ENCODE measurements at places on chromosomes 2 and 18.
A peak's percentile ranks its signal among the peaks of the same experiment; 100 is the strongest.

DNA sequence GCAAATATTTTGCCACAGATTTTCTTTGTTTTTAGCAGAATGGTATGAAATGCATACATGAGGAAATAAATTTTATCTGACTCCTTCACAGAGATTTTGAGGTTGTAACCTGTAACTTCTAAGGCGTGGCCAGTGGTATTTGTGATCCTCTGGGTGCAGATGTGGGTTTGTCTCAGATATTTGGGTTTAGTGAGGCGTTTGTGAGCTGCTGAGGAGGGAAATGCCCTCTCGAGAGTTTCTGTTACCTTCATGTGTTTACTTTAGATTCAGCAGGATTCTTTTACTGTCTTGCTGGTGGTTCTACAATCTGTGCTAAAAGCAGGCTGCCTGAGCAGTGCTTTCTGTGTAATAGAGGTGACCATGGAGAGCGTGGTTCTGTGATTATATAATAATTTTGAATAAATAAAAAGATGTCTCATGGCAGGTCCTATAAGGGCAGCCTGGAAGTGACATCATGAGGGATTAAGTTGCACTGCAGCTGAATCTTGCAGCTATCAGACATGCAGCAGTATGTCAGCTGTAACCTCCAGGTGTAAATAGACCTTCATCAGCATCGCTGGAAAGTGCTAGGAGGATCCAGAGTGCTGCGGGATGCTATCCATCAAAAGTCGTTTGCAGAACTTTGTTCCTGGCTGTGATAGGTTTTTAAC lies 34.1 kb downstream of the TANC1 start:
- no peak for DNase-seq

DNA sequence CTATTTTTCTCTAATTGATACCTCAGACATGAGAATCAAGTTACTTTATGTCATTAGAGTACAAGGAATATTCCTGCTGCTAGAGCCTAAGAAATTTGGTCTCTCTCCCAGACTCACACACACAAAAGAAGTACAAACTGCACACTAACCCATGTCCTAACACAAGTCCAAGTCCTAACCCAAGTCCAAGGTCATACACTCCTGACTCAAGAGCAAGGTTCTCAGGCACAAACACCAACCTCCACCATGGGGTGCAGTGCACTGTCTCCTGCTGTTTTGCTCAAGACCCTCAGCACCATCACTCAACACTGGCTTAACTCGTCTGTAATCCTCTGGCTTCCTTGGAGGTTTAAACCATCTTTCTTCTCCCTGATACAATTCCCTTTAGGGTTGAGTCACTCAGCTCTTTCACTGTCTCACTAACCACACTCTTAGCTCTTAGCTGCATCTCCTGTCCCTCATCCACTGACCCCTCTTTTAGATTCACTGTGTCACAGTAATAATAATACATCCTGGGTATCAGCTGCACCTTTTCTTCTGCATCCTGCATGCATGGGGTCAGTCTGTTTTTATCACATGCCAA lies 129.8 kb downstream of the BCL2L11 start:
- no peak for DNase-seq

DNA sequence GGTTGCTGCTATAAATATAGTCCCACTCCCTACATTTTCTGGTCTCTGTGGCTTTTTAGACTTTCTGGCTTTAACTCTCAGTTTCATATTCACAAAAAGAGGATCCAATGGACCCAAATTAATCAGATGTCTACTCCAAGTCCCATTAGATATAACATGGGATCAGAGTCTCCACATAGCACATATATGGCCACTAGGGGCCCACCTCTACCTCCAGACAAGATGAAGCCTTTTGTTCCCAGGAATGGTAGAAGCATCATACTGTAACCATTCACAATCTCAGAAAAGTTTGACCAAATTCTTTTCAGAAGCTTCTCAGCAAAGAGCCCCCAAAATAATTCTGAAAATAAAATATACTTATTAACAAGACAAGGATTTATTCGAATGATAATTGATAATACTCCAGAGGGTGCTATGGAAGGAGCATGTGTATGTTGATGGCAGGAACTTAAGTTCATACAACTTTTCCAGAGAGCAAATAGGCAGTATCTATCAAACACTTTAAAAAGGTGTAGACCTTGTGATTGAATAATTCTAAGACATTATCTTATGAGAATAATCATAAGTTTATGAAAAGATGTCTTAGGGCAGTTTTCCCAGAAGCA lies 382.3 kb upstream of the CRIM1 start:
- no peak for DNase-seq

DNA sequence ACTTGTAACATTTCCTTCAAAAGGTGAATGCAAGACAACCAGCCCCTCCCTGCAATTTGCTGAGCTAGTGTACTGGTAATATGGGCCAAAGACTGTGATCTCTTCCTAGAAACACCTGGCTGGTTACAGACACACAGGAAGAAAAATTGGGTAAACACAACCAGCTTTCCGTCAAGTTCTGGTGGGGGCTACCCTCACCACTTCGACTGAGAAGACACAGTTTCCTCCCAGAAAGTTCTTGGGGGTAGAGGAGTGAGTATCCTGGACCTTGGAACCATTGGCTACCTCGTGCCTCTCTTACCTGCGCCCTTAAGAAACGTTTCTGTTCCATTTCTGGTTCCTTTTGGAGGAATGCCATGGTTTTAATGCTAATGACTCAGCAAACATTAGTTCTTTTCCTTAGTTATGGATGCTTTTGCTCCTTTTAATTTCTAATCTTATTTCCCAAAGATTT lies 120.9 kb upstream of the DLX2 start:
- DNase-seq: peak; percentile 57

DNA sequence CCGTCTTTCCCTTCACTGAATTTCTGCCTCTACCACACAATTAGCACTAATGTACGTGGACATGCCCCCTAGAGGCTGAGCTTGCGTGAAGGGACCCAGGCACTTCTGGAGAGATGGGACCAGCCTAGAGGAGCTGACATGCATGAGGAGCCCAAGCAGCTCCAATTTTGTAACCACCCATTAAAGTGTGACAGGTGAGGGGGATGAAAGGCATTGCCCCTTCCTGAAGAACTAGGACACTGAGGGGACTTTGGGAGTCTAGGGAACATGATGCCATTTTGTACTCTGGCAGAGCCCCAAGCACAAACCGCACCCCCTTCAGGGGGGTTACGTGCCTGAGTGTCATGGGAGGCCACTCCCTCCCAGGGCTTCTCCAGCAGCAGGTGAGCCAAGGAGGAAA lies 63.6 kb downstream of the HNRNPLL start:
- DNase-seq: no peak

DNA sequence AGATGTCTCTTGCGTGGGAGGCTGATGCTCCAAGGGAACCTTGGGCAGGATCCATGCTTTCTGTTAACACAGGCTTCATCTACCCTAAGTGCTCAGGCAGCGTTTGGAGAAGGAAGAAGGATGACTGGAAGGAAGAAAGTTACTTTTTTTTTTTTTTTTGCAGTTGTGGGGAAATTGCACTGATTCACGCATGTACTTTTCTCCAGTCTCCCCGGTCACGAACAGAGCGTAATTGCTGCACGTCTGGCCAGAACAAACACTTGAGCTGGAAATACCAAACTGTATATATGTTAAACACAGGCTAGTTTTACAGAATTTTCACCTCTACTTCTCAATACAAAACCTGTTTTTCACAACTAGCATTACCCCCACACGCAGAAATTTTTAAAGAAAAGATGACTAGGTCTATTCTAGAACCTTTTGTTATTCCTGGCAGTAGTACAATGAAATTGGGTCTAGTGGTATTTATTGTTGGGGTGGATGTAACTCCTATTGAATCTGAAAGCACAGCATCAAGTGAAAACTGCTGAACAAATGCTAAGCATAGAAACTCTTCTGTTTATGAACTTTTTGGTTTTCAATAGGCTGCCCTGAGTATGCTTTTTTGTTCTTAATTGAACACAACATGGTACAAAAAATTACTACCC lies 9.3 kb upstream of the SCYGR5 start:
- no peak for DNase-seq

DNA sequence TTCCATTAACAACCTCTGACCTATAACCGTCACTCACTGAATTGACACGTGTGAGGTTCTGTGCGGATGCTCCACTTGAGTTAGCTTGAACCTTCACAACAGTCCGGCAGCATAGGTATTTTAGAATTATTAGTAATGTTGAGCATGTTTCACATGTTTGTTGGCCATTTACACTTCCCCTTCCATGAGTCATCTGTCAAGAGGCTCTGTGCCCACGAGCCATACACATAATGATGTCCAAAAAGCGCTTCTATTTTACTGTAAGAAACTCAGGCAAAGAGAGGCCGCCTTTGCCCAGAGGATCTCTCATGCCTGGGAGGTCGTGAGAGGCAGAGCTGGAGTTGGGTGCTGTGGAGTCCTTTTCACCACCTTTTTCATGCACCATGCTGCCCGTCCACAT lies 28.9 kb upstream of the TMEM214 start:
- DNase-seq: no peak

DNA sequence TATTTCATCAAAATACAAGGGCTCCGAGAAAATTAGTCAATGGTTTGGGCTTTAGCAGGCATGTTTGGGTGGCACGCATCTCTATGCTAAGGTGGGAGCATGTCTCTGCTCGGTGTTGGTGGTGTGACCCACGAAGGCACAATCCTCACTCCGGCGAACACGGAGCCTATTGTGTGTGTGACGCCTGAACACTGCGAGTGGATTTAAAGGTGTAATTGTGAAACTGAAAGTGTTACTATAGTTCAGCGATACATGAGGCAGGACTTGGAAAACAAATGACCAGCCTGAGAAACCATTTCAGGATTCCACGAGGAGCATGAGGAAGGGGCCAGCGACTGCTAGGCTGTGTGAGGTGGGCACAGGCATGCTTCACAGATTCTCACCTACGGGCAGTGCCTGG lies 41.7 kb upstream of the LDLRAD4 start:
- no peak for DNase-seq

DNA sequence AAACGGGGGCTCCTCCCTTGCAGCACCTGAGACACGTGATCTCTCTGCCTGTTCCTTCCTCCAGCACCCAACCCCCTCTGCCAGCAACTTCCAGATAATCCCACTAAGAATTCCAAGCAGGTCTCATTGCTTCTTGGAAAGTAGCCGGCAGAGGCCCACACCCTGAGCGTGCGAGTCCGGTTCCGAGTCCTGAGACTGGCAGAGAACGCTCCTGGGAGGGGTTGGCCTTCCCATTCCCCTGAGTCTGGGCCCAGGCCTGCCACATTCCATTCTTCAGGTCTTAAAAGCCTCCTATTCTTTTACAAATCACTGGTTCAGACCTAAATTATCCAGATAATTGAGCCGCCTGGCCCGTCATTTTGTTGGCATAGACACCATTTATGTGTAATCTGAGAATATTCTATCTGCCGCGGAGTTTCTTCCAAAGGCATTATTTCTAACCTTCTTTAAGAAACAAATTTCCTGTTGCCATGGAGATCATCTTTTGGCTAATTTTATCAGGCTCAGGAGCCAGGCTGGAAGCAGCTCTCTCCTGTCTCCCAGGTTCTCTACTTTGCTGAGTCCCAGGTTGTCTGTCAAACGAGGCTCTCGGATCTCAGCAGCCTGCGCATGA lies 165.4 kb downstream of the MYCN start:
- no peak for DNase-seq

- DNase-seq: no peak
These were observed 137.8 kb downstream of the ZAP70 start for GRCh38 chr2:97851172-97851571.

- DNase-seq: no peak
These were observed 238.3 kb upstream of the TRIB2 start for GRCh38 chr2:12478151-12479064.

DNA sequence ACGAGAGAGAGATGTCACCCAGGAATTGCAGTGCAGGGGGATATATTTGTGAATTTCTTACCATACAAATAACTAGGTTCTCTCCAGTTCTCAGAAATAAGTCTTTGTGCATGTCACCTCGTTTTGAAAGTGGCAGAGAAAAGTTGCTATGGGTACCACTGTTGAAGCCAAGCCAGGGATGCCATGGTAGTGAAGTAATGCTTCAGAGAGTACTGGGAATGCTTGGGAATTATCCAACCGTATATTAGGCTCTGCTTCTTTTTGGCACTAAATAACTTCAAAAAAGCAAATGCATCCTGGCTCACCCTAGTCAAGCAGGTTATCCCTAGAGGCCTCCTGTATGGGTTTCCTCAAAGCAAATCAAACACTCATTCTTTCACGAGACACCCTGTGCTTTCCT lies 50.7 kb upstream of the DDX18 start:
- DNase-seq: no peak

GRCh38 chr2:142824756-142825155 lies 52.7 kb upstream of the KYNU start:
- no peak for DNase-seq

- DNase-seq: no peak
These were observed 499.0 kb upstream of the CHAC2 start for GRCh38 chr2:53268626-53269025.

- no peak for DNase-seq
These were observed 29.3 kb downstream of the PELI1 start for GRCh38 chr2:64114912-64115277.

DNA sequence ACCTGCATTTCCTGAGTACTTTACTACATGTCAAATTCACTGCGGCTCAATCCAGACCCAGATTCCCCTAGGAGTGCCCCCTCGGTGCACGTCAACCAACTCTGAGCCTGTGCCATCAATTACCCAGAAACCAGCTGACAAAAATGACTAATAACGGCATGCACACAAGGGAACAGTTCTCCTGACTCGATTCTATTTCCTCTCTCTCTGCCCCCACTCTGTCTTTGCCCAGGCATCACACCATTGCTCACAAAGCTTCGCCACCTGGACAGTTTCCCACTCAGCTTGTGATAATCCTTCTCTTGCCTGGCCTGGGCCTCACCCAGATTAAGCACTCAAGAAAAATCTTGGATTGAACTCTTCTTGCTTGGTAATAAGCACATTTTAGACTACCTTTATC lies 115.3 kb upstream of the NDUFV2 start:
- DNase-seq: no peak

GRCh38 chr18:6748241-6748640 lies 18.7 kb downstream of the ARHGAP28 start:
- DNase-seq: no peak

- no peak for DNase-seq
These were observed 158.5 kb downstream of the INSIG2 start for GRCh38 chr2:118246726-118247125.

DNA sequence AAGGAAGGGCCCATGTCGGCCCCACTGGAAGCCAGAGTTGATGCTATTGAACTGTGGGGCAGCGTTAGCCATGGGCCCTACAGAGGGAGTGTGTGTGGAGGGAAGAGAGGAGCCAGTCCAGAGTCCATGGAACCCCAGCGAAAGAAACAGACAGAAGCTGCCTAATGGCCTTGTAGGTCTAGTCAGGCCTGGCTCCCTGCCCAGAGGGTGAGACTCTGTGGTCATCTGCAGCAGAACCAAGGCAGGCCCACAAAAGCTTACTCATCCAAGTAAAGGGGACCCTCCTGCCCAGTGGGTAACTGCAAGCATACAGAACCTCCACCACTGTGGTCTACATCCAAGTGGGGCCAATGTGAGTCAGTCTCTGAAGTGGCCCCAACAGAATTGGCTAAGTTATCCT lies 439.8 kb downstream of the TGIF1 start:
- DNase-seq: no peak

DNA sequence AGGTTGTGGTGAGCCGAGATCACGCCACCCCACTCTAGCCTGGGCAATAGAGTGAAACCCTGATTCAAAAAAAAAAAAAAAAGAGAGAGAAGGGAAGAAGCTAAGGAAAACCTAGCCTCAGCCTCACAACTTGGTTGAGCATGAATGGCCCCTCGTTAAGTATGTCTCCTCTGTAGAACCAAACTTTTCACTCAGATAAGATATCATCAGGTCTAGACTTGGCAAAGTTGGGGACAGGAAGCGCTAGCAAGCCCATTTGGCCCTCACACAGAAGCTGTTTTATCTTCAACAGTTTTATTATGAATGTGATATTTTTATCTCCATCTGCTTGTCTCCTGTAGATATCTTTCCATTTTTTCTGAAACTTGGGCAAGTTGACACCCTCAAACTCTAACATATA lies 3.5 kb upstream of the ASXL2 start:
- DNase-seq: no peak
